Left lung (tissue), 14 donors: ENCODE measurements at places on chromosomes 7 and 10. TPM values are rescaled to one million over a fixed set of nuclear protein-coding genes. Genes with fewer than 3 reads are reported as not detected.

- no peak for DNase-seq
- no peak overlapping the region for H3K27ac ChIP-seq
- H3K4me3 ChIP-seq = no peak overlapping the region
- H3K4me1 ChIP-seq = no peaks in the 10 kb centered on the region
- H3K36me3 ChIP-seq = no peaks in the 10 kb centered on the region
- no peaks in the 10 kb centered on the region for H3K27me3 ChIP-seq
Measured at GRCh38 chr7:156034397-156034796, 222.1 kb upstream of the SHH start.

KCNH2 gene
- total RNA-seq = 0.82 TPM

DNA sequence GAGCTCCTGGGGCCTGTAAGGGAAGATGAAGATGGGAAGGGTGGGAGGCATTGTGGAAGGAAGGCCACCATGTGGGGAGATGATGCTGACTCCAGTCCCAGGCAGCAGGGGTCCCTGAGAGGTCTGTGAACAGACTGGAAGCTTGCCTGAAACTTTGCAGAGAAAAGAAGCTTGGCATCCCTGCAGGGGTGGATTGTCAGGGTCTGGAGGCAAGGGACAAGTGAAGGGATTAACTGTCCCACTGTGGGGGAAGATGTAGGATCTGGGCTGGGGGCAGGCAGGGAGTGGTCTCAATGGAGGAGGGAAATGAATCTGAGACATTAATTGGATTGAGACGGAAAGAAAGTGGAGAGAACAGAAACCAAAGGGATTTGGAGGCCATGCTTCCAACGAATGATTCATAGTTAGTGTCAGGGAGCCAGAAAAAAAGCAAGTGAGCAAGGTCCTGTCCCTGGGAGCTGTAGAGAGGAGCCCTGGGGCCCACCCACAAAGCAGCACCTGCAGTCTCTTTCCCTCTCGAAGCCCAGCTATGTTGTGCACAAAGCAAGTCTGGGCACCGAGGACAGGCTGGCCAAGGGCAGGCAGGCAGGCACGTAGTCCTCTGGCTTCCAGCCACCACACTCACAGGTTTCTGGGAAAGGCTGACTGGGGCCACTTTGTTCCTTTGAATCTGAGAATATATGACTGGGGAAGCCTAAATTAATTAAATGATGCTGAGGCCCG lies 4.7 kb upstream of the SLC18A3 start:
- peaks cover 17% of the 10 kb centered on the region for H3K4me1 ChIP-seq
- no peaks in the 10 kb centered on the region for H3K36me3 ChIP-seq
- no peak for DNase-seq
- H3K27ac ChIP-seq = no peak overlapping the region
- H3K27me3 ChIP-seq = peaks cover 33% of the 10 kb centered on the region

DNA sequence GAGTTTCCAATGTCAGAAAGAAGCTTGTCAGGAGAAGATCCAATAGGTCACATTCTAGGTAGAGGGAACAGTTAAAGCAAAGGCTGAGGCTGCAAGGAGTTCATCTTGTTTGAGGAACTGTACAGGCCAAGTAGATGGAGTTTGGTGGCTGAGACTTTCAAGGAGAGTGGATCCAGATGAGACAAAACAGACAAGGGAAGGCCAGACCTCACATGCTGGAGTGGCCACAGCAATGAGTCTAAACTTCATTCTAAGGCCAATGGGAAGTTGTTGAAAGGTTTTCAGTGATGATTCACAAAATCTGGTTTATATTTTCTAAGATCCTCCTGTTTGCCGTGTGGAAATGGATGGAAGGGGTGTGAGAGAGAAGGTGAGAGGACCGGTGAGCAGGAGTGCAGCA lies 40.0 kb downstream of the EPDR1 start:
- no peaks in the 10 kb centered on the region for H3K36me3 ChIP-seq
- no peak for DNase-seq
- H3K4me1 ChIP-seq = no peaks in the 10 kb centered on the region
- H3K27me3 ChIP-seq = no peaks in the 10 kb centered on the region

GRCh38 chr7:31858055-31858454 lies 171.0 kb downstream of the PPP1R17 start:
- DNase-seq = no peak
- no peaks in the 10 kb centered on the region for H3K36me3 ChIP-seq
- no peak overlapping the region for H3K27ac ChIP-seq
- H3K4me1 ChIP-seq = no peaks in the 10 kb centered on the region
- no peaks in the 10 kb centered on the region for H3K27me3 ChIP-seq
